Head of caudate nucleus (tissue), 42 donors: ENCODE measurements at places on chromosomes 11 and 22.
A peak's percentile ranks its signal among the peaks of the same experiment; 100 is the strongest.

- no peak for DNase-seq
Measured at GRCh38 chr11:43905813-43906241, 25.2 kb downstream of the ALKBH3 start.

- DNase-seq = no peak
Measured at GRCh38 chr11:133826866-133827265, 18.4 kb downstream of the SPATA19 start.

- DNase-seq = no peak
Measured at GRCh38 chr22:31288496-31289240, 3.6 kb downstream of the PIK3IP1 start.

DNA sequence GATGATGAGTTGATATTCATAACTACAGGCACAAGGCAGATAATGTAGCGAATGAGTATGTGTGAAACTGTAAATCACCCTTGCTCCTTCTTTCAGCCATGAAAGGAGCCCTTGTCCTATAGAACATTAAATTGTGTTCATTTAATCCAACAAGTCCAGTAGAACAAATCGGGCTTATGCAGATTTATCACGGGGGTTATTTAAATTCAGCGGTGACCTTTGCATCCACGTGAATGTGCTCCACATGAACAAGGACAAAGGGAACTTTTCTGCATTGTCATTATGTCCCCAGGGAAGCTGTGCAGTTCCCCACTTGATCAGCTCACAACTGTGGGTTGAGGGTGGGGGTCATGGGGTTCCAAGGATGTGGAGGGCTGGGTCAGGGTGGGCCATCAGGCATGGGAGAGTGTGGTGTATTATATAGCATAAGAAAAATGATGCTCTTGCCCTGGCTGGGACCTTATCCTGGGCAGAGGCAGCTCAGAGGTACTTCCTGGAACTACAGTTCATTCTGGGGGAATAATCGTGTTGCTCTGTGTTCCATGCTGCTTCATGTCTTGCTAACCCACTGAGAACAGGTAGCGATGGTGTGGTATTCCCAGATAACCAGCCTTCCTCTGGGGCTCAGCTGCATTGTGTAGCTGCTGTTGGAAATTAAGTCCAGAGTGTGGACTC, 306.6 kb downstream of the FAT3 start:
- DNase-seq = no peak

DNA sequence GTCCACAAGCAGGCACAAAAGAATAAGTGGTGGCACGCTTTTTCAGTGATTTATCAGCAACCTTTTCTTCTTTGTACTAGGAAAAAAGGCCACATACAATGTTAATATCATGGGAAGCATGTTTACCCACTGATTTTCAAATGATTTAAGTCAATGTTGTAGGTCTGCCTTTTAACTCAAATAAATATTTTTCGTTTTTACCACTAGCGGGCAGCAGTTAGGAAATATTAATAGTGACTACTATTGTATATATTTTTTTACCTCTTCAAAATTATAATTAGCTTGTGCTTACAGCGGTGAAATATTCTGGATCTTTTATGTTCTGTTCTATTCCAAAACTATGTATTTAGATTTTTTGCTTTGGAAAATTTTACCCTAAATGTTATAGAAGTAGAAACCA, 6.4 kb upstream of the SLC17A6 start:
- DNase-seq = no peak

DNA sequence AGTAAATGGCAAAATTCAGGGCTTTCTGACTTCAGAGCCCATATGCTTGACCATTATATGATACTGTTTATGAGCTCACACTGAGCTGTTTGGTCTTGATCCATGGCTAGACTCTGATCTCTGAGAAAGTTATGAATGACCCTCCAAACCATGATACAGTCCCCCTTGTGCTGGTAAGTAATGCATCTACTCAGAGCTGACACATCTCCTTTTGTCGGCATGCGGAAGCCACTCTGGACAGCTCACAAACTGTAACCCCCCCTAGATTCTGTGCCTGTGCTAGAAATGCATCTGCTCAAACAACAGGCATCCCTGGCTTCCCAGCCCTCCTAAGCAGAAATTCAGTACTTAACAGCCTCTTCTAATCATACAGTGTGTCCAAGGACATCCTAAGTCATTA, 150.8 kb upstream of the RAG2 start:
- DNase-seq = no peak

DNA sequence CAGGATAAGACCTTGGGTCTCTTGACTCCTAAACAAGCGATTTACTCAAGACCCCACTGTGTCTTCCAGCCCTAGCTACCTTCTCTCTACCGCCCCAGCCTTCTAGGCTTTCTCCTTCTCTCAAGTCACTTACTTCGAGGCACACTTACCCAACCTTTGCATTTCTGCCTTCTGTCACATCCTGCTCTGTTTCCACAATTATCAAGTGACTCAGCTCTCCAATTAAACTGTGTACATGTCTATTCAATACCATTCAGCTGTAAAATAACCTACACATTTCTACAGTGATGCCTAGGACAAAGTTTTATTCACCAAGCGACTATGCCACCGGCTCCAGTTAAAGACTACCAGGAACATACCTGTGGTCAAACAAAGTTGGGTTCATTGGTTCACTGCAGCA, 69.0 kb downstream of the LARGE1 start:
- DNase-seq = no peak

DNA sequence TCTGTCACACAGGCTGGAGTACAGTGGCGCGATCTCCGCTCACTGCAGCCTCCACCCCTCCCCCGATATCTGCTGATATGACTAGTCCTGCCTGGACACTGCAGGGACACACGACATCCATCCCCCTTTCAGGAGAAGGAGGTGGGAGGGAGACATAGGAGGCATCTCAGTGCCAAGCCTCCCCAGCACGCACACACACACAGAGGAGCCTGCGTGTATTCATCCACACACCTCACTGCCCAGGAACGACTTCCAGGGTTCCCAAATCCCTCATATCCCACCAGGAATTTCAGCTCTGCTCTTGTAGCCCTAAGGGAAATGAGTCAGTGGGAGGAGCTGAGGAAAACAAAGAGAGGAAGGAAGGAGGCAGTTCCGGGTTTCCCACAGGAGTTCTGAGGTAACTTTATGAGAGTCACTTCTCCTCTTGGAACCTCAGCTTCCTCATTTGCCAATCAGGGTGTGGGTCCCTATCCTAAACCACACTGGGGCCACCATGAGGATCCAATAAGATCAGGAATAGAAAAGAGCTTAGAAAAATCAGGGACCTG, 37.2 kb upstream of the ACER3 start:
- DNase-seq = no peak

DNA sequence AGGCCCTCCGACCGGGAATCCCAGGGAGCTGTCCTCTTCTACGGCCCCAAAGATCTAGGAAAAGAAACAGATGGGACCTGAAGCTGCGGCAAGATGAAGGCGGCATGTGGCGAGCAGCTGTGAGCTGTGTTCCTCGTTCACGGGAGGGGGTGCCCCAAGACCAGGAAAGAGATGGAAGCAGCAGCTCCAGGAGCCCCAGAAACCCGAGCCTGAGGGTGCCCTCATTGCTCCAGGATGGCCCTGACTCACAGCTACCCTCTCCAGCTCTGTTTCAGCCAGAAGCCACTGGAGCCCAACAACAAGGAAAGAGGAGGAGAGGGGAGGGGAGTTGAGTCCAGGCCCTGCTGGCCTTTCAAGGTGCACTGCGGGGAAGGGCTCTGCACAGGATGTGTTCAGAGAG, 23.7 kb upstream of the NAP1L4 start:
- DNase-seq = no peak

DNA sequence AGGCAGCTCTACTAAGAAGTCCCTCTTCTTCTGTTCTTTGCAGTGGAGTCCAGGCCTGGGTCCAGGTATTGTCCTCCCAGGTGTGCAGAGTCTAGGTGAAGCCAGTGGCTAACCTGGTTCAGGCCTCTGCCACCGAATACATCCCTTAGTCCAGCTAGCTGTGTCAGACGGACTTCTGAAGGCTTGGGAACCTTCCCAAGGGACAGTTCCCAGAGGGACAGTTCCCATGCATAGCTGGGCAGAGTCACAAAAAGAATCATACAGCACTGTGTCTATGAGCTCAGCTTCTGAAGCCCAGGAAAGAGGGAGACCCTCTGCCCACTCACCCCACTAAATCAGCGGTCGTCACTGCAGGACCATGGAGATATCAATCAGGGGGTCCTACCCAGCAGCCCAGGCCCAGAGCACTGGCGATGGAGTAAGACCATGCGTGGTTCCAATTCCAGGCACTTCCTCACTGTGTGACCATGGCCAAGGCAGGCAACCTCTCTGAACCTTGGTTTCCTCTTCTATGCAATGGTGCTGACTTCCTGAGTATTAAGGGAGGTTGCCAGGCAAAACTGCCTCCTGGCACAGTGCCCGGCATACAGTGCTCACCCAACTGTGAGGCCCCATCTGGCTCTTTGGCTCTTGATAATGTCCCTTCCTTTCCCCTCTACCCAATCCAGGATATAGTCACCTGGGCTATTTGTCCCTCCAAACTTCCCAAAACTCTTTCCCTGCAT, 3.4 kb downstream of the MS4A10 start:
- DNase-seq = no peak

GRCh38 chr11:122791411-122791810, 46.9 kb upstream of the CRTAM start:
- DNase-seq = no peak

DNA sequence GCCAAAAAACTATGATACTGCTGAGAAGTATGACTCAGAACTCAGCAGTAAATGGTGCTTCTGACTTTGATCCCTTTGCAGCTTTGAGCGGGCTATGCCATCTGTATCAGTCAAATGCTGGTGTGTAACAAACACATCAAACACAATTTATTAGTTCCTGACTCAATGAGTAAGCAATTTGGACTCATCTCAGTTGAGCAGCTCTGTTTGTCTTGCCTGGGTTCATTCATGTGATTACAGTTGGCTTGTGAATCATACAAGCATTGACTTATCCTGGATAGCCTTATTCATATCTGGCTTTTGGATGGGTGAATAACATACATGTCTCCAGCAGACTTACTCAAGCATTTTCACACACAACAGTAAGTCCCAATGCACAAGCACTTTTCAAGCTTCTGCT, 858.8 kb downstream of the METTL15 start:
- no peak for DNase-seq

DNA sequence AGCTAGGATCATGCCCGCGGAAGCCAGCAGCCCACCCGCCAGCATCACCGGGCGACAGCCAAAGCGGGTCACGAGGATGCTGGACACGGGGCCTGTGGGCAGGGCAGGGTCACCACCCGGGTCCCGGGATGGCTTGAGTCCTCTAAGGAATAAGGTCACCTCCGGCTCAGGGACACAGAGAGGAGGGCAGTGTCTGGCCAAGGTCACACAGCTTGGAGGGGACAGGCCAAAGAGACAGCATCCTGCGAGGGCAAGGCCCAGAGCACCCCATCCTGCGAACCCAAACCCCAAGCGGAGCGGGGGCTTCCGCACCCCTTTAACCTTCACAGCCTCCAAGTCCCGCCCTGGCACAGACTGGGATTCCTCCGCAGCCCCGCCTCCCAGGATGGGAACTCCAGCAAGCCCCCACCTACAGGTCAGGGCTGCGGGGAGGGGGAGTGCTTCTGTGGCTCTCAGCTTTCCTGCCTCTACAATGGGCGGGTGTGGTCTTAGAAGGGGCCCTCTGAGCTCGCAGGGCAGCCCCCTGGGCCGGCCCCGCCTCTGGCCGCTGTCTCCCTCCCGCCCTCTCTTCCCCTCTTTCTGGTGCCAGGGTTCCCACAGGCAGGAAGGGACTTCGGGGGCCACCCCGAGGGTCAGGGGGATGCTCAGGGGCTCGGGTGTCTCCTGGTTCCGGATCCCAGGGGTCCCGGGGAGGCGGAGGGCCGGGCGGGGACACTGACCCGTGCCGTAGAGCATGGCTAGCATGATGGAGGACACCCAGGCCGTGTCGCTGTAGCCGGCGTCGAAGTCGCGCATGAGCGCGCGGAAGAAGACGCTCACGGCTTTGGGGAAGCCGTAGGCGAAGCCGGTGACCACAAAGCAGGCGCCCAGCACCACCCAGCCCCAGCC, 1.8 kb downstream of the SLC16A8 start:
- DNase-seq = no peak

- DNase-seq = no peak
Measured at GRCh38 chr11:27233654-27234042, 129.4 kb downstream of the CCDC34 start.

DNA sequence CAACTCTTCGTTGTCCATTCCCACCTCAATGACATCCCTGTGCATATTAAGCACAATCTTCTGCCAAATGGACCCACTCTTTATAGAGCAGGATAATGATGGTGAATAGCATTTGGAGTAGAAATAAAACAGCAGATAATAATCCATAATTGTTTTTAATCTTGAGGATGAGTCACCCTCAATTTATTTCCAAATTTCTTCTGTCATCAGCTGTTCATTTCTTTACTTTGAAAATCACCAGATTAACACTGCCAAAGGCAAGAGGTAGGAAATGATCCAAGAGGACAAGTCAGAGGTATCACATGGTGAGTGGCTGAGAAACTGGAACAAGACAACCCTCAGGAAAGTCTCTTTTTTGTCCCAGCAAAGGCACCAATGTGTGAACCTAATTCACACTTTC, 7.3 kb upstream of the AMBRA1 start:
- DNase-seq = no peak

- peak; percentile 67 for DNase-seq
Measured at GRCh38 chr11:405323-405953, 9.4 kb downstream of the SIGIRR start.

GRCh38 chr22:38700270-38700788, 414 bp downstream of the JOSD1 start:
- no peak for DNase-seq

DNA sequence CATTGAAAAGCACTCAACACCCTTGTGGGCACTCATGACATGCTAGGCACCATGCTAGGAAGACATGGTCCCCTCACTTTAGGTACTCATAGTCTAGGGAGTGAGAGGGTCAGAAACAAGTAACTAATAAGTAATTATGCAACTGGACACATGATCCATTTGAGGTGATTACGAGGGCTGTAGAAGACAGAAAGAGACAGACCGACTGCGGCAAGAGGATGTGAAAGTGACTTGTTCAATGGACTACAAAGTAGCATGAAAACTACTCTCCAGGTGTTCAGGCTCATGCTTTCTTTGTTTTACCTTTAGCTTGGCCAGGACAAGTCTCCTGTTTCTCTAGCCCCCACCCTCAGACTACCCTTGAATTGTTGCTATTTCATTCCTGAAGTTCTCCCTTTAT, 310.8 kb upstream of the SORL1-AS1 start:
- no peak for DNase-seq

DNA sequence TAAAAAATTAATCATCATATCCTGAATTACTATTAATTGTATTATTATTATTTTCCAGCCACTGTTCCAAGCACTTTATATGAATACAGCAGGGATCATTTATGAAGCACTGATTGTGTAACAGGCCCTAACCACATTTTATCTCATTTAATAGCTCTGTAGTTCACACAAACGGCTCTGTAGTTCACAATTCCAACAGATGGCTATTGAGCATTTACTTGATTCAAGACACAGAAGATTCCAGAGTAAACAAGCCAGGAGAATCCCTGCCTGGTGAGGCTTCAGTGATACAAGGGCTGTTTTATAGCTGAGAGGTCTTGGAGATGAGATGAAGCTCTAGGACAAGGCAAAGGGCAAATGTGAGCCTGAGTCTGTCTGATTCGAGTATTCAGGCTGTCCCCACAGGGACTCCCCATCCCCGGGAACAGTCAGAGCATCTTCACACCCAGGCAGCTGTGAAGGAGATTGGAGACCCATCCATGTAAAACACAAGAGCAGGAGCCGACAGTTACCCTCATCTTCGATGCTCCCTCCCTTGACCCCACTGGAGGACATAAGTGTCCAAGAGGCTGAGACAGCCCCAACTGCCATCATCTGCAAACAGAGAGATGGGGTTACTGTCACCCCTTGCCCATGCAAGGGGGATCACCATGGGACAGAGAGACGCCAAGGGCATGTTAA, 222.5 kb downstream of the MN1 start:
- no peak for DNase-seq
